NCI-H187 treated with DMSO at 0.1 percent for 48 hours (cell line): ENCODE measurements at places on chromosomes 13 and 19.
A peak's percentile ranks its signal among the peaks of the same experiment; 100 is the strongest.

- DNase-seq: no peak
Observed at GRCh38 chr13:66578305-66578704, 651.8 kb downstream of the PCDH9 start.

GRCh38 chr13:98577836-98578285 is 954 bp upstream of the STK24 start:
- no peak for DNase-seq

- DNase-seq: no peak
Observed at GRCh38 chr19:1102407-1103131, 1.2 kb upstream of the GPX4 start.

DNA sequence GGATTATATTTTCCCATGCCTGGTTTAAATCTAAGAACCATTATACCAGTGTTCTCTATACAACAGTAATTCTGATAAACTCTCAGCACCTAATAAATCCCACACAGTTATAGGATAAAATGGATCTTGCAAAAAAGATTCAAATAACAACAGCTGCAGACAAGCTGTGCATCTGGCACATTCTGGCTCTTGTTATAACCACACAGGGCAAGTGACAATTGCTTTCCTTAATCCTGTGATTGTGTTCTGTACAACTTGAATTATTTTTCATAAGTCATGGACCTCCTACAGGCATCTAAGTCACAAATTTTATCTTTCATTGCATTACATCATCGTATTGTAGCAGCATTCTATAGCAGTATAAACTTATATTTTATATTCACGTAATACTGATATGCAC is 948.3 kb downstream of the SLITRK1 start:
- no peak for DNase-seq

GRCh38 chr13:30045916-30046704 is 195.7 kb upstream of the UBL3 start:
- no peak for DNase-seq

GRCh38 chr13:101139081-101139480 is 277.2 kb downstream of the NALCN start:
- DNase-seq: no peak

- no peak for DNase-seq
Observed at GRCh38 chr13:94327318-94327717, 152.2 kb downstream of the DCT start.

GRCh38 chr13:46552303-46552682 is 677 bp upstream of the LRCH1 start:
- no peak for DNase-seq

- DNase-seq: no peak
Observed at GRCh38 chr19:42577016-42577415, 17.7 kb downstream of the CEACAM8 start.

GRCh38 chr13:42864952-42865767 is 83.8 kb downstream of the FAM216B start:
- no peak for DNase-seq

DNA sequence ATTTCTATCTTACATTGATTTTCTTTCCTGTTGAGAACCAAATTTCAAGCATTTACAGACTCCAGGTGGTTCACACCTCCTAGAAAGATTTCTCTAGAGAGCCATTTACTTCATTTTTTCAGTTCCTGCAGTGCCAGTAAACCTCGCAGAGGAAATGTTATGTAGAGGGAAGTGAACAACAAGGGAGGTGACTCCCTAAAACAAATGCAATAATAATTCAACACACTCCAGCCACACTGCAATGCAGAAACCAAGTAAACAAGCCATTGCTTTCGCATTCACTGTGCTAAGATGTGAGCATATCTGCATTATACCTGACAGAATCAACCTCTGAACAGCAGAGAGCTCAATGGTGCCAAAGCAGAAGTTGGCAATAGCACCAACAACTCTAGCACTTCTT is 215.1 kb downstream of the RBM26 start:
- no peak for DNase-seq

DNA sequence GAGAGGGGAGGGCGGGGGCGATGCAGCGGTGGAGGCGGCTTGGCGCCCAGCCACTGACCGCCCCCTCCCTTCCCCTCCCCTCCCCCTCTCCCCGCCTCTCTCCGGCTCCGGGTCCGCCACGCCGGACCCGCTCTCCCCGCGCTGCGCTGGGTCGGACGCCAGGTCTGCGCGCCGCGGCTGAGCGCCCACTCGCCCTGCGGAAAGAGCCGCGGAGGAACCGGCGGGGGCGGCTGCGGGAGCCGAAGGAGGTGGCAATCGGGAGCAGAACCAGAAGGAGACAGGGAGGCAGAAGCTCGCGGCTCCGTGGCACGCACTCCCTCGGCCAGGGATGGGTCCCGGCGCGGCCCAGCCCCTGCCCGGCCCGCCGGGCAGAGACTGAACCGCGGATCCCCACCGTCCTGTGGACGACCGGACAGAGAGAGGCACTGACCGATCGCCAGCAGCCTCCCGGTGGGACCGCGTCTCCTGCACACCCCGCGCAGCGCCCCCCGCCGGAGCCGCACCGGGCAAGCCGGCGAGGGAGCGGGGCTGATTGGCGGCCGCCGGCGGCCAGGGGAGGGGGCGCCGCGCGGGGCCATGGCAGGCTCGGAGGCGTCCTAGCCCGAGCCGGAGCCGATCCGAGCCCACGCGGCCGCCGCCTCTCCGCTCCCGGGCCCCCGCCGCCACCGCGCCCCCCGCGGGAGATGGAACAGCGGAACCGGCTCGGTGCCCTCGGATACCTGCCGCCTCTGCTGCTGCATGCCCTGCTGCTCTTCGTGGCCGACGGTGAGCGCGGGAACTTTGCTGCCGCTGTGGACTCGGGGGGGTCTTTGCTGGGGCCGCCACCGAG is at the start of gene VSTM2B:
Gene VSTM2B, plus strand, starts transcription at position 94 of the 829 bp plus-strand sequence. Its CDS starts 590 bp downstream, at position 684.
- DNase-seq: no peak

DNA sequence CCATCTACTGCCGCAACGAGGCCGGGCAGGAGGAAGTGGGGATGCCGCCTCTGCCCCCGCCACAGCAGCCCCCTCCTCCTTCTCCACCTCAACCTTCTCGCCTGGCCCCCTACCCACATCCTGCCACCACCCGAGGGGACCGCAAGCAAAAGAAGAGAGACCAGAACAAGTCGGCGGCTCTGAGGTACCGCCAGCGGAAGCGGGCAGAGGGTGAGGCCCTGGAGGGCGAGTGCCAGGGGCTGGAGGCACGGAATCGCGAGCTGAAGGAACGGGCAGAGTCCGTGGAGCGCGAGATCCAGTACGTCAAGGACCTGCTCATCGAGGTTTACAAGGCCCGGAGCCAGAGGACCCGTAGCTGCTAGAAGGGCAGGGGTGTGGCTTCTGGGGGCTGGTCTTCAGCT is 3.4 kb upstream of the NUP62 start:
- DNase-seq: no peak

GRCh38 chr13:75550159-75550567 is 572 bp downstream of the UCHL3 start:
- DNase-seq: peak; percentile 20

GRCh38 chr19:801030-801860 is 4.0 kb downstream of the PTBP1 start:
- no peak for DNase-seq

- DNase-seq: no peak
Observed at GRCh38 chr19:34459614-34460013, 21.9 kb upstream of the WTIP start.

GRCh38 chr19:1856698-1857603 is 6.4 kb downstream of the KLF16 start:
- no peak for DNase-seq
